ENCODE measurements at places on chromosomes 6 and 20.

DNA sequence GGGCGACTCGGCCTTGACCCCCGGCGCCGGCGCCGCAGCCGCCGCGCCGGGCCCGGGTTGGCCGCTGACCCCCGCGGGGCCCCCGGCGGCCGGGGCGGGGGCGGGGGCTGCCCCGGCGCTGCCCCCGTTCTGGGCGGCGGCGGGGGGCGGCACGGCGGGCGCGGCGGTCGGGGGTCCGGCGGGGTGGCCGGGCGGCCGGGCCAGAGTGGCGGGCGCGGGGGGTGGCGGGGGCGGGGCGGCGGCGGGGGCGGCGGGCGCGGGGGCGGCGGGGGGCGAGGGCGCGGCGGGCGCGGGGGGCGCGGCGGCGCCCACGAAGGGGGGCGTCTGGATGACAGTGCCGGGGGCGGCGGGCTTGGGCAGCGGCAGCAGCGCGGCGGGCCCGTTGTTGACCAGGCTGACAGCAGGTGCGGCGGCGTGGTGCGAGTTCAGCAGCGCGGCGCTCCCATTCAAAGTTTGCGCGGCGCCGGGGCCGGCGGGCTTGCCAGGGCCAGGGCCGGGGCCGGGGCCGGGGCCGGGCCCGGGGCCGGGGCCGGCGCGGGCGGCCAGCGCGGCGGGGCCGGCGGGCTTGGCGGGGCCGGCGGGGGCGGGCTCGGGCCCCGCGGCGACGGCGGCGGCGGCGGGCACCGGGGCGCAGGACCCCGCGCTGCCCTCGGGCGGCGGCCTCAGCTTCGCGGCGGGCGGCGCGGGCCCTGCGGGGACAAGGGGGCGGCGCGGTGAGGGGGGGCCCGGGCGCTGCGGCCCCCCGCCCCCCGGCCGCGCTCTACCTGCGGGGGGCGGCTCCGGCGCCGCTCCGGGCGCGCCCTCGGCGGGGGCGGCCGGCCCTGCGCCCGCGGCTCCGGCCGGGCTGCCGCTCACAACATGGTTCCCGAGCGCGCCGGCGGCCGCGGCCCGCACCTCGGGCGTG lies 659 bp downstream of the TAF4 start:
- DNase-seq, result no peak

- DNase-seq, result no peak
These were observed 3.9 kb upstream of the FITM2 start for GRCh38 chr20:44314870-44315269.

GRCh38 chr6:87919416-87919815 lies 128.2 kb upstream of the SPACA1 start:
- DNase-seq, result no peak

DNA sequence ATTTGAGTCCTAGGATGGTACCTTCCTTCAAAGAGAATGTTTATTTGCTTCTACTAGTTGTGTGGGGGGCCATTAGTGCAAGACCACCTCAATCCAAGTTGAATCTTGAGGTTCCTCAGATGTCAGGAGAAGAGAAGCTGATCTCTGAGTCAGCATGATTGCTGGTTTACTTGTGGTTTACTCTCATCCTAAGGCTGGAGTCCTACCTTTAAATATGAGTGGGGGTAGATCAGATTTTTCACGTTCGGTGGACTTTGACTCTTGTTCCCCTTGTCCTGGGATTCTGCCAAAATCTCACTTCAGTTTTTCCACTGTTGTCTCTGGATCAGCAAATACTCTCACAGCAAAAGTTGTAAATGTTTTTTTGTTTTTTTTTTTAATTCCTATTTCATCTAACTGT lies 84.6 kb upstream of the F13A1 start:
- no peak for DNase-seq

DNA sequence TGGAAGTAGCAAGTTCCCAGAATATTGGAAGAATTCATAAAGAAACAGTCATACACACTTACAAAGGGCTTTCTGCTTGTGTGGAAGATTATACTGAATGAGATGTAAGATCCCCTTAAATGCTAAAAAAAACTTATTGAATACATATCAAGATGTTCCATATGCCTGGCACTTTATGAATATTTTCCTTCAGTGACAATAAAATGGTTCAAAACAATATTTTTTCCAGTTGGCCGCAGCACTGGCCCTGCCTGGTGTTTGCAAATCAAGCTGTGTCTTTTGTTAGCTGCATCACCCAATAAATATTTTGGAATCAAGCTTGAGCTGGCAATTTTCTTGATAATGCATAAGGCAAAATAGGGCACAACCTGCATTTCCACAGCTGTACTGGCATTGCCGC lies 51.2 kb downstream of the CFAP61 start:
- no peak for DNase-seq

DNA sequence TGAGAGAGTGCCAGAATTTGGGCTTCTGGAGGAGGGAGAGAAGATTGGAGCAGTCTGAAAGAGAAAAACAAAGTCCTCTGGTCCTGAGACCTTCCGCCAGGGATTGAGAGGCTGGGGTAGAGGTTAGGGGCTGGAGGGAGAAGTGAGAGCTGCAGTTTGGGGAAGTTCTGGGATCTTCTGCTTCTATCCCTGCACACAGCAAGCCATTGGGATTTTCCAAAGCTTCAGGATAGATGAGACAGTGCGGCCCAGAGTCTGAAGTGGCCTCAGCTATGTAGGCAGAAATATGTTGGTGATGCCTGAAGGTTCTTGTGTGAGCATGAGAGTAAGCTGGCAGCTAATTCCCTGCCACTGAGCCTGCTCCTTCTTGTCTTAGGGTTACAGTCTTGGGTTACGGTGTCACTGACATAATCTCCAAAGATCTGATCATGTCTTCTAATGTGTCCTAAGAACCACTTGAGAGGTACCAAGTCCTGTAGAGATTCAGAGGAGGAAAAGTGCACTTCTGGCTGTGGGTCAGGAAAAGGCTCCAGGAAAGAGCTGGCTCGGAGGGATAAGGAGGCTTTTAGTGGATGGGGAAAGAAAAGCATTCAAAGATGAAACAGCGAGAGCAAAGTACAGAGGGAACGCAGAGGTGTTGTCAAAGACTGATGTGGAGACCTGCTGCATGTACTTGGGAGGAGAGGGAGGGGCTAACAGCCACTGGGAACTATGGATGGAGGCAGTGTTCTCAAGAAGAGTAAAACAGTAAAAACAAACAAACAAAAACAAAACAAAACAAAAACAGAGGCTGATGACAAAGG lies 131.1 kb upstream of the MYLIP start:
- no peak for DNase-seq

DNA sequence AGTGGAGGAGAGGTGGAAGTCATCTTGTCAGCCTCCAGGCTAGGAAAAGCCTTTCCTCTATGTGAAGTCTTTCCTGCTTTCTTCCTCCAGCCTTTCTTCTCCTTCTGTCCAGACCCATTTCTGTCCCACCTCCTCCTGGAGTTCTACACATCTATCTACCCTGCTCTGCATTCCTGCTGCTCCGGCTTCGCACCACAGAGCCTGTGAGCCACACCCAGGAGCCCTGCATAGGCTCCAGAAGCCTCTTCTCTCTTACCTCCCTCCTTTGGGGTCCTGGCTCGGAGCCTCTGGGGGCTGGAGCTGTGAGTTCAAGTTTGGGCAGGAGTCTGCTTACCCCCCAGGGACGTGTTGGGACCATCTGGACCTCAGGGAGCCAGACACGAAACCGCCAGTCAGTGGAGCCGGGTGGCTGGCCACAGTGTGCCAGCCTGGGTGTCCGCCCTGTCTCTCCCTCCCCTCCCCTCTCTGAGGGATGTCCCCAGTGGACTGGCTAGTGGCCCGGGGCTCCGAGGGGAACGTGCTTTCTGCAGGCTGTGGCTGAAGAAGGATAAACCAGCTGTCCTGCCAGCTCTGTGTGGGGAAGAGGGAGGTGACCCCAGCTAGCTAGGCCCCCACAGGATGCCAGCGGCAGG lies 99.2 kb downstream of the VEGFA start:
- DNase-seq, result no peak

DNA sequence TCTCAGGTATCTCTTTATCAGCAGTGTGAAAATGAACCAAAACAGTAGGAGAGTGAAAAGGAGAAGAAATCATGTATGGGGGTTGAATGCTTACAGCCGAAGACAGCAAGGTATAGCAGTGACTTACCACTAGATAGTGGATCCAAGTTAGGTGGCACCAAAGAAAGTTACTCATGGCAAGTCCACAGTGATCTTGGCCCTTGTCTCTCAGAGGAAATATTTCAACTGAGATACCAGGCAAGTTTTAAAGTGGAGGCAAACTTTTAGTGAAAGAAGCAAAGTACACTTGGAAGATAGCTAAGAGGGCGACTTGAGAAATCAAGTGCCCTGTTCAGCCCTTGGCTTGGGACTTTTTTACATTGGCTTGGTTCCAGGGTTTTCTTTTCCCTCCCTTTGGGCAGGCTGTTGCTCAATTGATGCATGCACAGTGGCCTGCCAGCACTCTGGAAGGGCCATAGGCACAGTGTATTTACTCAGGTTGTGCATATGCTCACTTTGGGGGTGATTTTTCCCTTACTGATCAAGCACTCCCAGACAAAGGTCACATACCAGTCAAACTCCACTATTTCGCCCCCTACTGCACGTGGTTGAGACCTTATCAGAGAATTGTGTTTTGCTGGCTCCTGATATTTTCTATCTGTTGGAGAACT lies 329.5 kb upstream of the KHDRBS2 start:
- DNase-seq, result no peak

DNA sequence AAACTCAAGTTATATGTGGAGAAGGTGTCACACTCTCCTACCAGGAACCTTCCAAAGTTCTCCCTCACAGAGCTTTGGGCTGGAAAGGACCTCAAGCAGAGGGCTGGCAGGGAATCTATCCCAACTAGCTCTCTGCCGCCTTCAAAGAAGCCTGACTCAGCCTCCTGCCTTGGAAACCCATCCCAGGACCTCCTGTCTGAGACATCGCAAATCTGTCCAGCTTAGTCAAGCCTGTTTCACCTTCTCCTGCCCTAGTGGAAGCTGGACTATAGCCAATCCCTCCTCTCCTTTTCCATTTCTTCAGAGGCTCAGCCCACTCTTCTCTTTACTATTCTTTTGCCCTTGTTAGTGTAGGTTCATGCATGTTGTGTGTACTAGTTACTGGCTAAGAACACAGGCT lies 48.2 kb upstream of the FOXP4 start:
- no peak for DNase-seq

- no peak for DNase-seq
These were observed 80.7 kb upstream of the MAFB start for GRCh38 chr20:40769677-40770285.

DNA sequence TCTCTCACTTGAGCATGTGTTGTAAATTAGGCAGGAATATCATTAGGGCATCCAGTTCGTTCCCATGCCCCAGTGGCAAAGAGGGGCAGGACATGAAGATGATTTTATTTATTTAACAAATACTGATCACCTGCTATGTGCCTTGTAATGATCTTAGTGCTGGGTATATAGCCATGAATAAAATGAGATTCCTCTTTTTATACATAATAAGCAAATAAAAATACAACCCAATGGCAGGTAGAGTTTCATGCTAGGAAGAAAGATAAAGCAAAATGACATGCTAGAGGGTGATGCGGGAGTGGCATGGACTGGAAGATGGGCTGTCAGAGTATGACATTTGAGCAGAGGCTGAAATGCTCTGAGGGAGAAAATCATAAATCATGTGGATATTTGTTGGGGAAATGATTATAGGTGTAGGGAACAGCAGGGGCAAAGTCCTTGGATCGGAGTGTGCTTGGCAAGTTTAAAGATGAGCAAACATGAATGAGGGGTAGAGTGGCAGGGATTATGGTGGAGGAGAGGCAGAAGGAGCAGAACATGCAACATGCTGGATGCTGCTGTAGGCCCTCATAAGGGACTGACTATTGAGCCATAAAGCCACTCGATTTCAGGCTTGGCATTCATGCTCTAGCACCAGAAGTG lies 342.1 kb downstream of the PLCB1 start:
- no peak for DNase-seq

DNA sequence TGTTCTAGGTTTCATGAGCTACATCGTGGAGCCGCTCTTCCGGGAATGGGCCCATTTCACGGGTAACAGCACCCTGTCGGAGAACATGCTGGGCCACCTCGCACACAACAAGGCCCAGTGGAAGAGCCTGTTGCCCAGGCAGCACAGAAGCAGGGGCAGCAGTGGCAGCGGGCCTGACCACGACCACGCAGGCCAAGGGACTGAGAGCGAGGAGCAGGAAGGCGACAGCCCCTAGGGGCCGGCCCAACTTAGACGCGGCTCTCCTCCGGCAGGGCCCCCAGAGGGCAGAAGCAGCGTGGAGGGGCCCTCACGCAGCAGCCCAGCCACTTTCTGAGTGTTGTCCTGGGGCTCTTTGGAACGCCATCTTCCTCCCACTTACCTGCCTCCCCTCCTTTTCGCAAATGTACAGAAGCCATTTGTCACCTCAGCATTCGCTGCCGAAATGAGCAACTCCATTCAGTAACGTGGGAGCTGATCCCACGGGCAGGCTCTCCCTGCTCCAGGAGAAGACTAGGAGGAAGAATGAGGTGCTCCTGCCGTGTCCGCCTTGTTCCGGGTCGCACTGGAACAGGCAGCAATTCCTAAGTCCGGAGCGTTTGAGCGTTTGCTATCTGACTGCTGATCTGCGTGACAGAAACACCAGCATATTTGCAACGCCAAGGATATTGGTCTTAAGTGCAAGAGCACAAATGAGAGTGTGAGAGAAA lies 58.4 kb downstream of the MTFR2 start:
- DNase-seq, result no peak

DNA sequence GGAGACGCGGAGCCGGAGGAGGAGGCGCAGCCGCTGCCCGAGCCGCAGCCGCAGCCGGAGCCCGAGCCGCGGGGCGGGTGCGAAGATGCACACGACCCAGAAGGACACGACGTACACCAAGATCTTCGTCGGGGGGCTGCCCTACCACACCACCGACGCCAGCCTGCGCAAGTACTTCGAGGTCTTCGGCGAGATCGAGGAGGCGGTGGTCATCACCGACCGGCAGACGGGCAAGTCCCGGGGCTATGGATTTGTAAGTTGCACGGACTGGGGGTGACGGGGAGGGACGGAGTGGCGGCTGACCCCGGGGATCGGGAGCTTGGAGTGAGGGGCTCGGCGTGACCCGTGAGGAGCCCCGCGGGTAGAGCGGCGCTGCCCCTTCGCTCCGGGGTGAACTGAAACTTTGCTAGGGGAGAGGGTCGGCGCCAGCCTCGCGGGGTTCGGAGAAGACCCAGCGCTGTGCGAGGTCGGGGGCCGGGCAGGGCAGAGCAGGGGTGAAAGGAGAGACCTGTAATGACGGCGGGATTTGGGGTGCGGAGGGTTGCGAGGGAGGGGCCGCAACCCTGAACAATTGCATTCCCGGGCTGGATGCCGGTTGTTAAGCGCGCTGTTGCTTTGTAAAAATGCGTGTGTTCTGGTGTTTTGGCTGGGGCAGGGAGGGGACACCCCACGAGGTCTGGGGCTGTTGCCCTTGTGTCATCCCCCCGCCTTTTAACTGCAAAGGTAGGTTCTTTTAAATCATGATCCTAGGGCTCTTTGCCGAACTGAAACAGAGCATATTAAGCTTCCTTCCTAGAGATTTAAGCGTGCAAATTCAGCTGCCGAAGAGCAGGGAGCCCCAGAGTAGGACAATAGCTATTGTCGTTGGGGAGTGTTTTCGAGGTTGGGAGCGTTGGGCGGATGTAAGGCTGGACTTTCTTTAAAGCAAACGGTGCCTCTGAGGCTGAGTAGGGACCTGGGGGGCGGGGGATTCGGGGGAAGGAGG lies 628 bp downstream of the RBM24 start:
- no peak for DNase-seq
